Fibroblast of the aortic adventitia (primary cell): ENCODE measurements at places on chromosomes 2 and 18.

- peak; percentile 56 for DNase-seq
These were observed 24.4 kb upstream of the FTCDNL1 start for GRCh38 chr2:199875400-199875799.

DNA sequence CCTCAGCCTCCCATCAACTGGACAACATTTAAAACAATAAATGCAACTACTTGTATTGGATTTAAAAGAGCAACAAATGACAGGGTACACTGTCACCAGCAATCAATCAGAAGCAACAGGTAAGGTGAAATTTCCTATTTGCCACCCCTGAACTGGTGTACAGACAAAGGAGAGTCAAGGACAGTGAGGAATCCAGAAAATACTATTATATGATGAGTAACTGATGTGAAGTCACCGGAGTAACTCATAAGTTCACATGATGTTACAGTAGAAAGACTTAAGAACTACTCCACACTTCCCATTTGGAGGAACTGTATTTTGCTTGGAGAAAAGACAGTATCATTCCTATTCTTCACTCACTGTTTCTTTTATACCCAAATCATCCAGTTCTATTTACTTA, 4.1 kb upstream of the STAT1 start:
- DNase-seq, result no peak

- DNase-seq, result no peak
These were observed 17.3 kb upstream of the B3GNT7 start for GRCh38 chr2:231378026-231378722.

DNA sequence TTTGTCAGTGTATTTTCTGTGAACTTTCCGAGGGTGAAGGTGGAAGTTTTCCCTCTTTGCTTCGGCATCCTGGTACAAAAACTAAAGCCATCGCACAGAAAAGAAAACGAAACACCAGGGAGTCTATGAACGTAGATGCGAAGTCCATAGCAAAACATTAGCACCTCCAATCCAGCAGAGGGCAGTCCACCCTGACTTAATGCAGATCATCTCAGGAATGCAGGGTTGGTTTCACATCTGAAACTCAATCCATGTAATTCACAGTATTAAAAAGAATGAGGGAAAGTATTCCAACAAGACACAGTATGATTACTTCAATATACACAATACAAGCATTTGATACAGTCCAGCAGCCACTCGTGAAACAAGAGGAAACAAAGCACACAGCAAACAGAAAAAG, 70.8 kb downstream of the RTP5 start:
- no peak for DNase-seq

DNA sequence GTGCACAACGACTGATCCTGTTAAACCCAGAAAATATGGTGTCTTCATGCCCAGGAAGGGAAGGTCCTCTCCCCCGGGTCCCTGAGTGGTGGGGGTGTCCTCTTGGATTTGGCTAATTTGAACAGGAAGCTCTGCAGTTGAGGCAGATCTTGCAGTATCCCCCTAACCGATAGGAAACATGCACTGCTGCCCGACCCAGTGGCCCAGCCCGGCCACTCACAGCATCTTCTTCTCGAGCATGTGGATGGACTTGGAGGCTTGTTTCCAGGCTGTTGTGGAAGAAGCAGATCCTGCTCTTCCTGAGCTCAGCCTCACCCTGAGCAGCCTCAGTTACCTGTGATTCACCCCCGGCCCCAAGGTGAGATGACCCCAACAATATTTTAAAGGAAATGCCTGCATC, 46.4 kb upstream of the ASB1 start:
- DNase-seq, result no peak
